Stimulated activated CD8-positive, alpha-beta memory T cell treated with anti-CD3 and anti-CD28 coated beads, Interleukin-7, amount 100 ng/mL, for 1 hour (primary cell): ENCODE measurements at places on chromosomes 1 and 21.

DNA sequence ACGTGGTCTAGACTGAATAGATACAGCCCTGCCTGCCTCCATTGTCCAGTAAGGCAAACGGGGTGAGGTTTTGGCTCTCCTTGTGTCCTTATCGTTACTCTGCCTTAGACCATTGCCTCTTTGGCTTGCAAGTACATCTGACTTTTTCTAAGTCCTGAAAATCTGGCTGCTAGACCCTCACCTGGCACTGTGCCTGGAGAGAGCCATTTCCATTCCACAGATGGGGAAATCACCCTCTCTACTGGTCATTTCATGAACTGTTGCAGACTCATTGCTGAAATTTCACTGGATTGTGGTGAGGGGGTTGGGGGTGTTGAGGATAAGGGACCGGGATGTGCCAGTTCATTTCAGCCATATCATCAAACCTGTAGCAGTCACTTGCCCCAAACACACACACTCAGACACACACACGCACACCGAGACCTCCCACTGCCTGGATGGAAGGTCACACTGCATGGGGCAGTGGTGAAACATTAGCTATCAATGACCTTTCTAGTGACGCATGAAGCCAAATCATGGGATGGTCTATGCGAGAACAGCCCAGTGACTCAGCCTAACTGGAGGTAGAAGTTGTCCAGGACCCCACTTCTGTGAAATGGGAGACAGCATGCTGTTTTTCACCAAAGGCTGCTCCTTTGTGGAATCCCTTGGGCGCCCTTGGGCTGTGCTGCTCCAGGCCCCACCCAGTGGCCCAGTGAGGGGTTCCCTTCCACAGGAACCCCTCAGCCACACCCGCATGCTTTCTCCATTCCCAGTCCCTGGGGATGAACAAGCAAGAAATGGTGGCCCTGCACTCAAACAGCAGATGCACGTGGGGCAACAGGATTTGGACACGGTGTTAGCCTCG lies 34.9 kb upstream of the VASH2 start:
- no peak for DNase-seq

DNA sequence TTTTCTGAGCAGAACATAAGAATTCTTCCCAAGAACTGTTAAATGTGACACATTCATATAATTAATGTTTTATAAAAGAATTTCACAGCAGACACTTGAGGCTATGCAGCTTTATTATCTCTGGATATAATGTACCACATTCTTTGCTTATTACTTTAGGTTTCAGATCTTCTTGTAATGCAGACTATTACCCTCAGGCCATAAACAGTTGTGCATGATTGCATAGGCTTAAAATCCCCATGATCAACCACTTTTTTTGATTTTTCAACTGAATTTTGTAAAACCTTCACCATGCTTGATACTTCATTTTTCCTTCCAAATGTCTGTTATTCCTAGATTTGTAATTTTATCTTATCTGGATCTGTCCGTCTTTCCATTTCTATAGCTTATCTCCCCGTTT lies 1355.7 kb downstream of the BRINP3 start:
- DNase-seq: no peak

DNA sequence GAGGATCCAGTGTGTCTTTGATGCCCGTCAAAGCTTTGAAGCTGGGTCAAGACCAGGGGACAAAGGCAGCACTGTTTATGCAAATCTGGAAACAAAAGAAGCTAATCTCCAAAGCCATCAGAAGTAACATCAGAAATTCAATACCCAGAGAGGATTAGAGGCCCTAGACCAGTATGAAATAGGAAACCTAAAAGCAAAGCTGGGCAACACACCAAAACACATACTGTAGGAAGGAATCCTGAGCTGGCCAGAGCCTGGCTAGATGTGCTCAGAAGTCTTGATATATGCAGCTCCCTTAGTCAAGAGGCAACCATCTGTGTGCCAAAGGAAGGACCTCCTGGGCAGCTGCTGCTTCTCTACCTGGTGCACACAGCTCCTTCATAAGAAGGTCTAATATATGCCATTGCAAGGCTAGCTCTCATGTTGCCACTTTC lies 12.3 kb downstream of the COLGALT2 start:
- no peak for DNase-seq

GRCh38 chr1:68216089-68216772 lies 16.1 kb downstream of the WLS start:
- DNase-seq: no peak

GRCh38 chr1:217053676-217054075 lies 330.4 kb upstream of the ESRRG start:
- no peak for DNase-seq

DNA sequence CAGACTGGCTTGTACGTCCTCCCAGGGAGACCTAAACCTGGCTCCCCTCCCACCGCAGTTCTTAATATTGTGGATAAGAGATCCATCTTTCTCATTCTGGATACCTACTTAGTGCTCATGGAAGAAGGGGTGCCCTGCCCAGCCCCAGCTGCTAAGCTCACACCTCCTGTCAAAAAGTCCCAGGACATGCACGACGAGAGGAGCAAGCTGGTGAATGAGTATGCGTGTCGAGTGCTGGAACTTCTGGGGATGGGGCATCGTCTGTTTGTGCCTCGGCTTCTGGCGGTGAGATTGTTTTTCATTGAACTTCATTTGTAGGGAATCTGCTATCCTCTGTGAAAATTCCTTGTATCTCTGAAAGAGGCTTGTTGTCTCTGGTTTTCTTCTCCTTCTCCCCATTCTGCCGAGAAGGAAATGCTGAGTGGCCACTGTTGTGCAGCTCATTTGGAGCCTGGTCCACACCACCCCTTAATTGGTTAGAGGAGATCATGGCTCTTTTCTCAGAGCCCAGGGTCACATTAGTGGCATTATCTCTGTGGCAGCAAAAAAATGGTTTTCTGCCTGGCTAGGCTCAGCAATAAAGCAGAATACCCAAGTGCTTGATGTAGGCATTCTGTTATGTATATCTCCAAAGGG lies 199.4 kb upstream of the CACYBP start:
- no peak for DNase-seq

DNA sequence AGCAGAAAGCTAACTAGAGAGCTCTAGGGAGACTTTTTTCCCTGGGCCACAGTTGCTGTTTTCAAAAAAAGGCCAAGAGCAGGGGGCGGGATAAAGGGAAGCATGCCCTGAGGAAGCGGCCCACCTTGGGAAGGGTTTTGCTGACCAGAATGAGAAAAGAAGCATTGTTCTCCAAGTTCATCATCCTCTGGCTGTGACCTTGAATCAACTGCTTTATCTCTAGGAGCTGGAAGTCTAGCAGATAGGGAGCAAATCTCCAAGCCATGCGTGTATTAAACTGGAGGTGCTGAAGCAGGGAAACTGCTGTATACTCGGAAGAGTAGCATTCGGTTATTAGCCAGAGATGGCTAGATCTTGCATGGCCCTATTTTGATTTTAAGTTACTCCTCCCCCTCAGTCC lies 64.8 kb downstream of the ATP2B4 start:
- DNase-seq: no peak

- DNase-seq: no peak
Observed at GRCh38 chr1:24540051-24540905, 15.6 kb upstream of the NCMAP start.

GRCh38 chr1:153220606-153221303 lies 3.4 kb downstream of the PRR9 start:
- no peak for DNase-seq

GRCh38 chr1:177032434-177032833 lies 132.1 kb downstream of the ASTN1 start:
- DNase-seq: no peak

DNA sequence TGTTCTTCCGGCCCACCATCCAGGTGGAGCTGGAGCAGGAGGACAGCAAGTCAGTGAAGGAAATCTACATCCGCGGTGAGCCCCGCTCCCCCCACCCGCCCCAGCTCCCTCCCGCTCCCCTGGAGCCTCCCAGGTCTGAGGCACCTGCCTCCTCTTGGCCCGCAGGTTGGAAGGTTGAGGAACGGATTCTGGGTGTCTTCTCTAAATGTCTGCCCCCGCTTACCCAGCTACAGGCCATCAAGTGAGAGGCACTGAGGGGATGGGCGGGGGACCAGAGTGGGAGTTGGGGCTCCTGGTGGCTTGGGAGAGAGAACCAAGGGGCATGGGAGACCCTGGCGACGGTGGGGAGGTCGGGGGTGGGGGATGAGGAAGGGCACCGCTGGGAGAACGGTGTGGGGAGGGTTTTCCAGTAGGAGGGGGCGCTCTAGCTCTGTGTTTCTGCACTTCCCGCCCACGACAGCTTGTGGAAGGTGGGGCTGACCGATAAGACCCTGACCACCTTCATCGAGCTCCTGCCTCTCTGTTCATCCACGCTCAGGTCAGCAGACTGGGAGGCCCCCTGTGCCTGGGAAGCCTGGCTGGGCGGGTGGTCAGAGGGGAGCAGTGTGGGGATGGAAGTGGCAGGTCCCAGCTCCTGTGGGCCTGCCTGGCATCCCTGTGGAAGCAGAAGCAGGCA lies 4.2 kb downstream of the LRRC71 start:
- no peak for DNase-seq

GRCh38 chr1:23616292-23616824 lies 57.1 kb upstream of the ID3 start:
- no peak for DNase-seq

DNA sequence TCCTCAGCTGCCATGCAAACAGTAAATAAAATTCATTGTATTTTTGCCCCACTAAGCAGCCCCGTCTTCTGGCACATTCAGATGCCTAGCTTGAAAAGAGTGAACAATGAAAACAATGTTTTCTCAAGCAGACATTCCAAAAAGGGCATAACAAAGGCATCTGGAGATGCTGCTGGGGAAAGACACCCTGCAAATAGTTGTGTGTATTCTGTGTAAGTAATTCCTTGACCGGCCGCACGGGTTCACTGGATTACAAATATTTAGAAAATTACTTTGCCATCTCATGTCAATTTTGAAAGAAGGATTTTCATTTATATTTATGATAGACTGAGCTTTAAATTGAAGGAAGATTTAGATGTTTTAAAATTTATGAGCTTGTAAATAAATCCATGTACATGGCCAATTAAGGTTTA lies 142.2 kb downstream of the SLC45A1 start:
- no peak for DNase-seq

GRCh38 chr1:70864302-70864701 lies 183.3 kb downstream of the PTGER3 start:
- DNase-seq: no peak

- no peak for DNase-seq
Observed at GRCh38 chr1:228984646-228985631, 249.7 kb downstream of the RHOU start.

GRCh38 chr1:238265866-238266265 lies 375.1 kb upstream of the ZP4 start:
- no peak for DNase-seq

DNA sequence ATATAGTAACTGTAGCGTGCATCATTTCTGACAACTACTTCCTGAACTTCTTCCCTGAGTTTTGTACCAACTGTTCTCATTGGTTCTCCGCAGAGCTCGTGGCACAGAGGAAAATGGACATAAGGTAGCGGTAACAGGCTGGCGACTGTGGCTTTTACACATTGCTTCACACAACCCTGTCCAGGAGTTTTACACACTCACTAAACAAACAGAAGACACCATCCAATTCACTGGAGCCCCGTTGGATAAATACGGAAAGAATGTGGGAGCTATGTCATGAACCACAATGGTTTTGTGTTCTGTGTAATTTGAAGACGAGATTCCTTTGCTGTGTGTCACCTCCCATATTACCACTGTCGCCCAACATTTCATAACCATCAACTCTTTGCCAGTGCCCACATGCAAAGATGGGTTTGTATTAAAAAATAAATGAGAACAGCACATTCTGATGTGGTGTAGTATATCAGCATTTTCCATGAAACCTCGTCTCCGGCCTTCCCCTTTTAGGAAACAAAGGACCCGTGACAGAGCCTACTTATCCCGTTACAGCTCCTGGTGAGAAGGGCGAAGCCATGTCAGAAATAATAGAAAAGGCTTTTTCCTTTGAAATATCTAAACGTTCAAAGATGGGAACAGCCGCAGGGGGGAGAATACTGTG lies 47.4 kb upstream of the ENAH start:
- DNase-seq: no peak

GRCh38 chr1:185668013-185668412 lies 66.2 kb upstream of the HMCN1 start:
- DNase-seq: no peak

DNA sequence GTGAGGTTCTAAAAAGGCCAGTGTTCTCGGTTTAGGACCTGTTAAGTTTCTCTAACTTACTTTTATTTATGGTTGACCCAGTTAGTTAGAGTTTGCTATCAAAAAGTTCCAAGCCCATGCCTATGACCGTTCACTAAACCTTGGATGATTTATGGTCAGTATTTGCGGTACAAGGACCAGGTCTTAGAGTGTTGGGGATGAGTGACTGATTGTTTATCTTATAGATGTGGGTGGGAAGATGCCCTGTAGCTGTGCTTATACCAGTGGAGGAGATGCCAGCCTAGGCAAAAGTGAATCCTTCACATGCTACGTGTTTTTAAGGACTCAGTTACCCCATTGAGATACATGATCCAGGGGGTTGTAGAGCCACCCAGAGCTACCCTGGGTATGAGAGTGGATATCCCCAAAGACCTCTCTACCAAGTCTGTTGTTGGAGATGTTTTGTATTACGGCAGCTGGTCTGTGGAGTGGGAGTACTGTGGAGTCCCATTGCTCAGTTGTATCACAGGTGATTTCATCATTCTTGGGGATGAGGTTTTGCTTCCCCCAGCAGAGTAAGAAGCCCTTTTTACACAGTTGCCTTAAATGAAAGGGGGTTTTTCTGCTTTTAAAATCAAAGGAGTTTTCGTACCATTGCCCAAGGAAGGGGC lies 2.1 kb downstream of the SLC22A15 start:
- no peak for DNase-seq

GRCh38 chr1:96482616-96483015 lies 239.0 kb upstream of the PTBP2 start:
- no peak for DNase-seq

GRCh38 chr1:216651826-216652418 lies 71.3 kb downstream of the ESRRG start:
- no peak for DNase-seq

GRCh38 chr21:45555557-45556301 lies 13.5 kb upstream of the SLC19A1 start:
- no peak for DNase-seq

DNA sequence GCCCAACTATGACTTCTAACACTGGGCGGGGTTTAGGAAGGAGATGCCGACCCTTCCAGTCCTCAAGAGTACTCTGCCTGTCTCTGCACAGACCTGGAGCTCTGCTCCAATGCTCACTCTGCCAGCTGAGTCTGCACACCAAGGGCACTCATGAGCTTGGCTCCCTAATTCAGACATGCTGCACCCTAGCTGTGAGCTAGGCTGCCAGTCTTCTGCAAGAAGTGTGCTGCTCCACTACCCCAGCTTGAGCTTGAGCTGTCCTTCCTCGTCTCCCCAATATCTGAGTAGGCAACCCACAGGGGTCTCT lies 13.2 kb downstream of the TP53BP2 start:
- DNase-seq: no peak

- DNase-seq: no peak
Observed at GRCh38 chr21:42862774-42863503, 16.4 kb downstream of the WDR4 start.

DNA sequence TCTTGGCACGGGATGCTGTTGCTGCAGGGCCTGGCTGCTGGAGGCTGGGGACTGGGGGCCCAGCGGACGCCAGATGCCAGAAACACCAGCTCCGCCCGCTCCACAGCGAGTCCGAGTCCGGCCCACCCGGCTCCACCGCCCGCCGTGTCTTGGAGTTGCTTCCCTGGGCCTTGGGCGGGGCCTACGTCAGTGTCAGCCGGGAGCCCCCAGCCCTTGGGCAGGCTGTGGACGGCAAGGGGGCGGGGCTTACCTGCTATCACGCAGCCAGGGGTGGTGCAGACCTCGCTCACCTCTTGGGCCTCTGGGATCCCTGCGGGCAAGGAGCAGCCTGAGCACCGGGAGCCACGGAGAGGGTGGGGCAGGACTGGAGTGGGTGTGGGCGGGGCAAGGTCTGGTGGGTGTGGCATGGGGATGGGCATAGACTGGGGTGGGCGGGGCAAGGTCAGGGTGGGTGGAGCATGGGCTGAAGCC lies 21.8 kb downstream of the MMEL1 start:
- DNase-seq: no peak
